ENCODE measurements at places on chromosomes 7 and 10. TPM values are rescaled to one million over a fixed set of nuclear protein-coding genes. Genes with fewer than 3 reads are reported as not detected.

Gene SPACDR
- 0.44 TPM for total RNA-seq

Gene LRIT1
- total RNA-seq, result not detected

Gene CYP2E1
- 2.2 TPM for total RNA-seq

Gene OR6V1
- total RNA-seq, result not detected

Gene TMEM213
- not detected for total RNA-seq

Measured in cardiac ventricle fibroblast (primary cell).